ENCODE measurements at places on chromosomes 6 and 20.

DNA sequence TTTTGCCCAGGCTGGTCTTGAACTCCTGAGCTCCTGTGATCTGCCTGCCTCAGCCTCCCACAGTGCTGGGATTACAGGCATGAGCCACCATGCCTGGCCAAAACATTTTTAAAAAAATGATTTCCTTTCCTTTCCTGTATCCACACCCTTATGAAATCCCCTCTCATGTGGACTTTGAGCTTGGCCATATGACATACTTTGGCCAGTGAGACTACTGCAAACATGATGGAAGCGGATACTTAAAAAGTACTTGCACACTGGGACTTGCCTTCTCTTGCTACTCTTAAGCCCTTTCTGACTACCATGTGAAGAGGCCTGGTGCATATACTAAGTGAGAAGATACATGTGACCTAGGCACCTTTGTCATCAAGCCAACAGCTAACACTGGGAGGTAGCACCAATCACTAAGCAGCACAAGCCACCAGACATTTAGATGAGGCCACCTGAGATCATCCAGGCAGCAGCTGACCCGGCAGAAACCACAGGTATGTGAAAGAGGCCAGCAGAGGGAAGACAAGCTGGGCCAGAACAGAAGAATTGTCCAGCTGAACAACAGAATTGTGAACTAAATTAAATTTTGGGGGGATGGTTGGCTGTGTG is 78.5 kb upstream of the HDAC2 start:
- no peak for DNase-seq

DNA sequence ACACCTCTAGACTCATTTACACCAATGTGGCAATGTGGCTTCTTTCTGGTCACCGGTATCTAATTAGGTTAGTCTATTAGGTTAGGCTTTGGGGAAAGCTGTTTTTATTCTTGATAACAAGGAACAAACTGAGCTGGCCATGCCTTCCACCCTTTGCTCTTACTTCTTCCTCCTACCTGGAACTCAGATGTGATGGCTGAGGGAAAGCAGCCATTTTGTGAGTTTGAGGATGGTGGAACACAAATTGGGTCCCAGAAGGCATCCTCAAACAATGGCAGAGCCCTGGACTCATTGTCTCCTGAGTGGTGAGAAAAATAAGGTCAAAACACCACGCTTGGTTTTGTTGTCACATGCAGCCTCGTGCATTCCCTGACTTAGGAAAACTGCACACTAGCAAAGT is 7.7 kb downstream of the CDH4 start:
- DNase-seq: no peak

GRCh38 chr6:106490030-106490429 is 129.5 kb downstream of the CRYBG1 start:
- no peak for DNase-seq

DNA sequence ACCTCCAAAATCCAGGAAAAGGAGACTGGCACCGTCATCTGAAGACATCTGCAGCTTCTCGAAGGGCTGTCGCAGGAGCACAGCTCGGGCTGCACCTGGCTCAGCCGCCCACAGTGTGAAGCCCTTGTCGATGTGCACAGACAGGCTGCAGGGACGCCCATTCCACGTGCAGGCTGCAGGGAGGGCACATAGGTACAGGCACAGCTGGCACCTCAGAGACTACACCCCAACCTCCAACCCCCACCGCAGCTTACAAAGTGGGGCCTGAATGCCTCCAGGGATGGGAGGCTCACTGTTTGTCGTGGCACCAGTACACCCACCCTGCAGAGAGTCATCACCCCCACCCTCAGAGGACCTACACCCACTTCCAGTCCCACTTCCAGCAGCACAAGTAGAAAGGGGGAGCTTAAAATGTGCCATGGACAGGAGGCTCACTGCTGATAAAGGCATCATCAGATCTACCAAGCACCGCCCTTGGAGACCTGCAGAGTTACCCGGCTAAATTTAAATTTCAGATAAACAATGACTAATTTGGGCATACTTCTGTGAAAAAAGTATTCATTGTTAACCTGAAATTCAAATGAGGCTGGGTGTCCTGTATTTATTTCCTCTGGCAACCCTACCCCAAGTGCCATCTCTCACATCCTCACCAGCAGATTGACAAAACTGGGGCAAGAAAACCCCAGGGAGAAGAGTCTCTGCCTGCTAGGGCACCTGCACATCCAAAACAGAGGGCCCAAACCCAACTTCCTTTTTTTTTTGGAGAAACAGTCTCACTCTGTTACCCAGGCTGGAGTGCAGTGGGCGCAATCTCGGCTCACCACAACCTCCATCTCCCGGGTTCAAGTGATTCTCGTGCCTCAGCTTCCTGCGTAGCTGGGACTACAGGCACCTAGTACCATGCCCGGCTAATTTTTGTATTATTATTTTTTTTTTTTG is 7.7 kb upstream of the CDK5RAP1 start:
- DNase-seq: no peak

DNA sequence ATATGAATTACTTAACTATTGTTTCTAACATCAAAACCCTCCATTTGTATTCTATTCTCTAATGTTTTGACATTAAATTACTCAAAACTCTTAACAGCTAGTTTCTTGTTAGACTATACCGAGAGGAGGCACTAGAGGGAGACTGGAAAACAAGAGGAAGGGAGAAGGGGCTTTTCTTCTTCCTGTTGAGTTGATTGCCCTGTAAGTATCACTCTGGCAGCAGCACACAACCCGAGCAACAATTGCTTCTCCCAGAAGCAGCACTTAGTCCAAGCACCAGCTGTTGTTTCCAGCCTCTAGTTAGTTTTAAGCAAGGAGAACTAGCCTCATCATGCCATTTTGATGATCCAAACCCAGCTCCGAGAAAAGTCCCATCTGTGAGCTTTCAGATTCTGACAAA is 603.8 kb downstream of the PRKN start:
- no peak for DNase-seq

- peak; percentile 62 for DNase-seq
These were observed 52.0 kb downstream of the RPP21 start for GRCh38 chr6:30396833-30397479.

All from stimulated activated CD8-positive, alpha-beta memory T cell treated with anti-CD3 and anti-CD28 coated beads, Interleukin-7, amount 100 ng/mL, for 48 hours (primary cell).